GM12892 (cell line): ENCODE measurements at places on chromosomes 2 and 18.

DNA sequence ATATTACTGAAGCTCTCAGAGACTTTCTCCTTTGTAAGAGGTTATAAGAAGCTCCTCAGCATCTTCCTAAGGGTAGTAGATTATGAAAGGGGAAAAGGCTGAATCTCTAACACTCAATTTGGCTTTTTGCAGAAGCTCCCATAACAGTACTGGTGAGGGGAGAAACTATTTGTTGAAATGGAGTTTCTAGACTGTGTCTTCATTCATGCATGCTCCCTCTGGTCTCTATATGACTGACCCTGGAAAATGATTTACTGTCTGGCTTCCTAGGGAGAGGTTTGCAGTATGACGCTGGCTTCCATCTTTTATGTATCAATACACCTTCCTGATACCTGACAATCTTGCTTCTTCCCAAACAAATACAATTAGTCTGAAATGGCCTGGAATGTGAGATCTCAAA lies 63.9 kb downstream of the LDAH start:
- no peak for DNase-seq

DNA sequence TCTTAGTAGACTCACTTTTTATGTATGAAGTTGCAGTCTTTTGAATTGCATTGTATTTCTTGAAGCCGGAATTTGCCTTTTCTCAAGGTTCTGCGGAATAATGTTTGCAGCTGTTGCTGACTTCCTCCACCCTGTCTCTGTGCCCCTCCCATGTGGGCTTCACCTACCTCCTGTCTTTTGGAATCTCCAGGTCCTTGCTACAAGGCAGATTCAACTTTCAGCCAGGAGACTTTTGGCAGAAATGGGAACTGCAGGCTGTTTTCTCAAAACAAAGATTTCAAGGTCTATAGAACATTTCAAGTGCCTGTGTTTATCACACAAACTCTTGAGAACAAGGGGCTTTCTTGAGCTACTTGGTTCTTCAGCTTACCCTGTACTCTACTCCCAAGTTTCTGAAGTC lies 25.6 kb downstream of the ZNF236 start:
- no peak for DNase-seq

DNA sequence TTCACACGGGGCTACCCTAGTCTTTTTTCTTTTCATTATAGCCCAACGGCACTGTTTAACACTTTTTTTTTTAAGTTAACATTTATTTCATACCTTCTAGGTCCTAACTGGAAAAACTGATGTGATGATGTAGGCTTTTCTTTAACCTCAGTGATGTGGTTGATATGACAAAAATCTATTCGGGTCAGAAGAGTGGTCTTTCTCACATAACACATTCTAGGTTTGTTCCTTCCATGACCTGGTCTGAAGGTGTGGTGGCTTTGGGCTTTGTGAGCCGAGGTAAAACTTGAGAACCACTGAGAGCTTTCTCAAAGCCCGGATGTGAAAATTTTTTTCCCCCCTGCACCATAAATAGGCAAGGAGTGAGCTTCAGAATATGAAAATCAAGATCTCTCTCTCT lies 44.2 kb downstream of the GPD2 start:
- DNase-seq, result no peak

DNA sequence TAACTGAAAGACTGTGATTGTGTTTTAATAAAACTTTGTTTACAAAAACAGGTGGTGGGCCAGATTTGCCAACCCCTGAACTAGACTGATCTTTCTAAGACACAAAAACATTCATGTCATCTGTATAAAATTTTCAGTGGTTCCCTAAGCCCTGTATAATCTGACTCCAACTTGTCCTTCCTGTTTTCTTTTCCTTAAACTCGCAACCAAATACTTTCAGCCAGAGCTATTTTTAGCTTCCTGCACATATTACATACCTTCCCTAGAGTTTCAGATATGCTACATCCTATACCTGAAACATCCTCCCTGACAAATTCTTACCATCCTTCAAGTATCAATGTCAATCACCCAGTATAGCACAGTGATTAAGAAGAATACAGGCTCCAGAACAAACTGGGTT lies 4.8 kb downstream of the GCFC2 start:
- DNase-seq, result no peak

DNA sequence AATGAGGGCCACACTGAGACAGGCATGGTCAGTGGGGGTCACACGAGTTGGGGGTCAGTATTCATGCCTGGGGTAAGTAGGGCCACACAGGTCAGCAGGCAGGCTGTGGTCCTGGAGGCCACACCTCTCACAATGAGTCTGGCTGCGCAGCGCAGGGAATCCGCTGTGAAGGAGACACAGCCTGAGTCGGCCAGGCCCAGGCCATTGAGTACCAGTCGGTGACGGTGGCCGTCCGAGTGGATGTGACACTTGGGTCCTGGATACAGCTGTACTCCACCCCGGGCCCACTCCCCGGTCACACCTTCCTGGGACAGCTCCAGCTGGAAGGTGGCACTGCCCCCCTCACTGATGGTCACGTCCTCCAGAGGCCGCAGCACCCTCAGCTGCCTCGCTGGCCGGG lies 10.5 kb downstream of the TMEM198 start:
- DNase-seq, result no peak
